ENCODE measurements at places on chromosomes 7 and 10.

- no peak for DNase-seq
Measured at GRCh38 chr7:966291-967069, 8.9 kb downstream of the COX19 start.

- DNase-seq, result no peak
Measured at GRCh38 chr7:41046776-41047175, 656.1 kb downstream of the INHBA start.

- DNase-seq, result no peak
Measured at GRCh38 chr10:84224411-84225028, 824 bp downstream of the LRIT2 start.

DNA sequence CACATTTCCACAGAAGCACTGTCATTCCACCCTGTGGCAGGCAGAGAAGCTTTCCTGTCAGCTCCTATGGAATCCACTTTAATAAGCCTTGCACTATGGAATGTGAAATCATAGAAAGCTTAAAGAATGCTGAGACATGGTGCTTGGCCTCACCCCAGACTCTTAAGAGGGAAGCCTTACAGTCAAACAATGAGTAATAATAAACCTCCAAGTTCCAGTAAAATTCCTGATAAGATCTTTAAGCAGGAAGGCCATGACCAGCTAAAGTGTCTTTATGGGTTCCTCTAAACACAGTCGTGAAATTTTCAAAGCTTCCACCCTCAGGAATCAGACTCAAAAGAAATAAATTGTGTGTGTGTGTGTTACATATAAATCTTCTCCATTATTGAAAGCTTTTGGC lies 11.9 kb upstream of the TEX36 start:
- DNase-seq, result no peak

- DNase-seq, result no peak
Measured at GRCh38 chr7:117448655-117449054, 21.4 kb upstream of the ASZ1 start.

GRCh38 chr10:1175956-1176565 lies 119.9 kb downstream of the WDR37 start:
- no peak for DNase-seq

GRCh38 chr10:85602713-85603112 lies 763.9 kb downstream of the GRID1 start:
- no peak for DNase-seq

DNA sequence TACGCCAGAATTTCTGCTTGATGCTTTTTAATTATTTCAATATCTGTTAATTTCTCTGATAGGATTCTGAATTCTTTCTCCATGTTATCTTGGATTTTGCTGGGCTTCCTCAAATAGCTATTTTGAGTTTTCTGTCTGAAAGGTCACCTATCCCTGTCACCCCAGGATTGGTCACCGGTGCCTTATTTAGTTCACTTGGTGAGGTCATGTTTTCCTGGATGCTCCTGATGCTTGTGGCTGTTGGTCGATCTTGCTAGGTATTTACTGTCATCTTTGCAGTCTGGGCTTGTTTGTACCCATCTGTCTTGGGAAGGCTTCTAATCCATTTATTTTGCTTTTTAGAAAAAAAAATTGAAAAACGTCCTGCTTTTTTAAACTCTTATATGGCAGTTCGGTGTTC lies 11.2 kb upstream of the PRKAR1B start:
- DNase-seq, result no peak

GRCh38 chr7:136369225-136369624 lies 392.1 kb upstream of the MTPN start:
- DNase-seq, result no peak

GRCh38 chr7:156578978-156579430 lies 61.6 kb upstream of the RNF32 start:
- no peak for DNase-seq

GRCh38 chr7:17581301-17581700 lies 282.8 kb downstream of the AHR start:
- DNase-seq, result no peak

GRCh38 chr7:43769791-43770465 lies 11.4 kb downstream of the BLVRA start:
- no peak for DNase-seq

DNA sequence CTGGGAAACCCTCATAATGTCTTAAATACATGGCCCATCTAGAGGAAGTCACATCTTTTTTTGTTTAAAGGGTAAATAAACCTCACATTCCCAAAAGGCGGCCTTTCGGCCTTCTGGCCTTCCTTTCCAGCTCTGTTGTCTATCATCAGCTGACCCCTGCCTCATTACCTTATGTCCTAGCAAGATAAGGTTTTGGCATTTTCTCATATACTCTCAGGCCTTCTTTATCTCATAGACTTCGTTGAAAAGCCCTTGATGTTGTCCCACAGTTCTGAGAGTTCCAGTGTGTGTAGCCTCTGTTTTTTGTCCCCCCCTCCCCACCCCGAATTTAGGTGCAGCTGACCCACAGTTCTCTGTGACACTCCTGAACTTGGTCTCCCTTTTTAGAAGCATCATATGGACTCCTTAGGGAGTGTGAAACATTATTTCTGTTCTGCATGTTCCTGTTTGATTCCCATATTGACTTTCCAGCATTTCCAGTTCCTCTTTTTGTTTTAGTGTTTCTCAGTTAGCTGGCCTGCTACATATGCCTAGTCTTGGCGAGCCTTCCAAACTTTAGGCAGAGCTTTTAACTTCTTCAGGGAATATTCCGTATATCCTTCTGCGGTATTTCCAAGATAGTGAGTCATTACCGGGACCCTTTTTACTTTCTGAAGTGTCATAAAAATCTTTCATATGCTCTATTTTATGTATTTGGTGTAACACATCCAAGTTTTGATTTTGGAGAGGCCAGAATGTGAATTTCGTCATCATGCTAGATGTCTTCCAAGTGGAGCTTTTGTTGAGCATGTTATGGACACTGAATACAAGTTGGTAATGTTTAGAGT lies 138.5 kb downstream of the LRRC4 start:
- no peak for DNase-seq

- no peak for DNase-seq
Measured at GRCh38 chr10:122407375-122408125, 33.0 kb downstream of the PLEKHA1 start.

GRCh38 chr10:89219513-89220218 lies 12.5 kb upstream of the CH25H start:
- DNase-seq, result no peak

- DNase-seq, result peak; percentile 61
Measured at GRCh38 chr7:135914346-135914745, 62.8 kb downstream of the MTPN start.

DNA sequence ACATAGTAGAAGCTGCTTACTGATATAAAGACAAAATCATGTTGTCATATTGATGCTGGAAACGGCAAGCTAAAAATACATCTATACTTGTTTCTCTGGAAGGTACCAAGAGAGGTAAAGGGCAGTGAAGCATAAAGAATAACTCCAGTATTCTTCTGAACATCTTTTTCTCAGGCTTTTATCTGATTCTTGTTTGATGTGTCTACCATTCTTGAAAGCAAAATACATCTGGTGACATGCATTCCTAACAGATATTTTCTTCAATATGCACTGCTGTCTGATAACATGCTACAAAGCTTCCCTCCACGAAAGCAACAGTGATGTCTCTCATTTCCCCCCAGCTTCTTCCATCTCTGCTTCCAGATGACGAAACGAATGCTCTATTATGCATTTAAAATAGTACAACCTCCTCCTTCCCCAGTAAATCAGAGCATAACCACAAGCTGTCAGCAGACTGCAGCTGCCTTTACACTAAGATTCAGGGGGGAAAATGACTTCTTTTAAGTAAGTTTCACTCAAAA lies 100.8 kb downstream of the ARHGAP21 start:
- no peak for DNase-seq

- no peak for DNase-seq
Measured at GRCh38 chr7:4103352-4104091, 578.6 kb upstream of the FOXK1 start.

- DNase-seq, result no peak
Measured at GRCh38 chr7:44894888-44895580, 9.7 kb upstream of the PURB start.

All from NCI-H446 (cell line).